ENCODE measurements at places on chromosomes 2 and 18.

DNA sequence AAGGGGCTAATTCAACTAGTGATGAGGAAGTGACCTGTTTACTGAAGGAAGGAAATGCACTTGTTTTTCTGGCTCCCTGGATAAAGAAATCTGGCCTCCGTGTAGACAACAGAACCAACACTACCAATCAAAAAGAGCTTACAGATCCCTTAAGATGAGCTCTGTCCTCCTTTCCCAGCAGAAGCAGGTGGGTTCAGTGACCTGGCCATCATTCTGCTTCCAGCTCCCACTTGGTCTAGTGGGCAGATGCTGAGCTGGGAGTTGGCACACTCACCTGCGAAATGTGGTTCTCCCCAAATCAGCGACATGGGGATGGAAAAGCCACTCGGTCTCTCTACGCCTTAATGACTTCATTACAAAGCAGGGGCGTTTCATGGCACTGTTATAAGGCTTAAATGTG is 132.6 kb downstream of the AFF3 start:
- no peak for DNase-seq

DNA sequence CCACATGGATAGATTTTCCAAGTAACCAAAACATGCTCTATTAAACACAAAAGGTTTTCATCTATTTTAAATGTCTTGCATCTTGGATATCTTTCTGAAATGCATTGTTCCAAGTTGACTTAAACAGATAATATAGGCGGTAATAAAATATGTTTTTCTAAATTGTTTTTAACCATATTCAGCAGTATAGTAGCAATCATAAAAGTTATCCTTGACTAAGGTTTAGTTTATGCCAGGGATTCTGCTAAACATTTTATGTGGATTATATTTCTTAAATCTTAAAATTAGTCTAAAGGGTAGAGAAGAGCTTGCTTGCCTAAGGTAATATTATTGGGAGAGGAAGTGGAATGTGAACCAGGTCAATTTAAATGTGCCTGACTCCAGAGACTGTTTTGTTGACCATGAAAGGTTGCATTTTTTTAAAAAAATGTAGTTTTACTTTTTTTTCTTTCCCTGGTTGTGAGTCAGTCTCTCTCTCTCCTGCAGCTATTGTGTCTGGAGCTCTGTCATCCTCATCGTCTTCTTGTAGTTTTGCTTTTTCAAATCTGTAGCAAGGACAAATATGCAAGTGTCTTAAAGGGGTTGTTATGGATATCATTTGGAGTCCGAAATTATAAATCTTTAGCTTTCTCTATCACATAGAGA is 309.1 kb upstream of the COL3A1 start:
- no peak for DNase-seq

- no peak for DNase-seq
Measured at GRCh38 chr2:170307052-170307451, 129.1 kb downstream of the MYO3B start.

DNA sequence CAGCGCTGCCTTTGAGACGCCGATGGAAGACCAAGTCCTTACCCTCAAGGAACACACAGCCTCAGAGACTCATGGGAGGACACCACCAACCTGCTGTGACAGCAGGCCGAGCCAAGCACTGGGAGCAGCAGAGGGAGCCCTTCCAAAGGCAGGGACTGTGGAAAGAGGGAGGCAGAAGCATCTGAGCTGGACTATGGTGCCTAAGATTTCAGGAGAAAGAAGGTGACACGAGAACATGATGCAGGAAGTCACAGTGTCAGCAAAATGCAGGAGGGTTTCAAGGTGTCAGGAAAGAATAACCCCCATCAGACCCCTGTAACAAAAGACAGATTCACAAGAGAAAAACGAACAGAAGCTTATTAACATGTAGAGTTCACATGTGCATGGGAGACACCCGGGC is 24.2 kb upstream of the COX7A2L start:
- DNase-seq = no peak

DNA sequence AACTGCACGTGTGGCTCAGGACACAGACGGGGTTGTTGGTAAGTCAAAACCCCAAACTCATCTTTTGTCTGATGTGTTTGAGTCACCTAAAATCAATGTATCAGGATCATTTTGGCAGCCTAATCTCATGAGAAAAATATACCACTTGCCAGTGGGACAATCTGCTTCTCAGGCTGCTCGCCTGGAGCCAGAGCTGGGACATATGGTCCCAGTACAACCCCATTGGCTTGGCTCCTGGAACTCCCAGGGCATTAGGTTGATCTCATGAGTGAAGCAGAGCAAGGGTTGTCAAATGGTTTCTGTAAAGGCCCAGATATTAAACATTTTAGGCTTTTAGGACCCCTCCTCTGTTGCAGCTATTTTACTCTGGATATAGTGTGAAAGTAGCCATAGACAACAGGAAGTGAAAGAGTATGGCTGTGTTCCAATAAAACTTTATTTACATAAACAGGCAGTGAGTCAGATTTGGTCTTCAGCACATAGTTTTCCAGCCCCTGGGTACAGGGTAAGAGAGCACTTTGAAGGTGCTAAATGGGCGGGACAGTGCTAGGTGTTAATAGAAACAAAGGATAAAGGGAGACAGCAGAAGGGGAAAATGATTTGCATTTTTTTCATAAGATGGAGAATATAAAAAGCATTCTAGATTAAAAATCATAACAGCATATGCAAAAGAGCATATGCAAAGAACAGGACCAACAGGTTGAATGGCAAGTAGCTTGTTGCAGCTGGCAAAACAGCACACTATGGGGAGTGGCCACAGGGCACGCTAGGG is 290.8 kb downstream of the KCNS3 start:
- DNase-seq = no peak

GRCh38 chr2:240462707-240463273 is 27.3 kb downstream of the GPC1 start:
- DNase-seq = no peak

DNA sequence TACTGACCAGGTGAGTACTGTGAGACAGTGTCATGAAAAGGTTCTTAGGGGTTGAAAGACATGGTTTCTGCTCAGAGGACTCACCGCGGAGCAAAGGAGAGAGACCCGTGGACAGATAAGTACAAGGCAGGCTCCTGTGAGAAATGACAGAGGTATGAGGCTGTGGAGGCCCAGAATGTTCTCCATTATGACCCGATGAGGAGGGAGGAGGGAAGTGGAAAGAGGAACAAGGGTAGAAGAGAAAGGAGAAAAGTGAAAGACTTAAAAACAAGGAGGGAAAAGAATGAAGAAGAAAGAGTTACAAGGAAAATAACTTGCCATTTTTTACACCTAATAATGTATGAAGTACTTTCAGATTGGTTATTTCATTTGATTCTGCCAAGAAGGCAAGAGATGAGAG is 29.8 kb downstream of the MAPRE3 start:
- DNase-seq = no peak

- DNase-seq = no peak
Measured at GRCh38 chr2:102489646-102490045, 16.6 kb downstream of the SLC9A4 start.

GRCh38 chr2:100862081-100862480 is 42.1 kb downstream of the NPAS2 start:
- no peak for DNase-seq

DNA sequence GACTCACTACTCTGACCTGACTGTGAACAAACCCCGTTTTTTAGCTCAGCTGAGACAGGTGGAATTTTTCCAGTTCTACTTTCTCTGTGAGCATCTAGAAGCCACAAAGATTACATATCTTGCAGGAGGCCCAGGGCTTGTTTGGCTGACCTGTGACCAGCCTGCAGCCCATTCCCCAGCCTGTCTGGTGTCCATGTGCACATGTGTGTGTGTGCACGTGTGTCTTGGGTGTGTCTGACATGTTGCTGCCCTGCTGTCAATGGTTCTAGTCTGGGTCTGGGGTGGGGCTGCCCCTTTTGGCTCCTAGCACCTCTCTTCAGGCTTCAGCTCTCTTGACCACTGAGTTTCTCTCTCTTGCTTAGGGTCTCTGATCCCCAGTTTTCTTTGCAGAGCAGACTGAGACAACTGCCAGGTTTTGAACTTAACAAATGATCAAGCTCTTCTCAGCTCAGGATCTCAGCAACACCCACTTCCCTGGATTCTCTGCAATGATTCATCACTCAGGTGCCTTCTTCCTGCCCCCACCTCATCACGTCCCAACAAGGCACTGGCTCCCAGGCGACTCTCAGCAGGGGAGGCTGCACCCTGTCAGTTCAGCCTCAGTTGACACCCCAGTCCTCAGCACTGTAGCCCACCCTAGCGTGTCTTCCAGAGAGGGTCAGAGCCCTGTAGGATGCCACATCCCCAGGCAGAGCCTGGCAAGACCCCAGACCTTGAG is 130.3 kb downstream of the CELF4 start:
- no peak for DNase-seq

GRCh38 chr2:172554352-172555271 is 1.3 kb upstream of the PDK1 start:
- DNase-seq = no peak

GRCh38 chr18:3422905-3423304 is 27.1 kb upstream of the TGIF1 start:
- no peak for DNase-seq

DNA sequence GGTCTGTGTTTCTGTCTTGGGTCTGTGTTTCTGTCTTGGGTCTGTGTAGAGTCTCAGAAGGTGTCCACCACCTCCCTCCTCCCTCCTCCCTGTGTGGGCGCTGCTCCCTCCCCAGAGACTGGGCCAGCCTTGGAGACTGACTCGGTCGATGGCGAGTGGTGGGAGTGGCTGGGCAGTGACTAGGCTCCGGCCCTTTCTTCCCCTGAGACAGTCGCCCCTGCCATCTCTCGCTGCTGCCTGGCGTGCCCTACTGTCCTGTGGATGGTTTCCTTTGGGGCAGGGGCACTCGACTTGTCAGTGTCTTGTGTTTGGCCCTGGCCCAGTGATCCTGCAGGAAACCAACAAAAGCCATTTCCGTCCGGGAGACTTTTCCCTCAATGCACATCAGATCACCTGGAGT is 215.8 kb downstream of the NDUFA10 start:
- DNase-seq = no peak

GRCh38 chr2:9646196-9647030 is 15.6 kb upstream of the YWHAQ start:
- DNase-seq = no peak

DNA sequence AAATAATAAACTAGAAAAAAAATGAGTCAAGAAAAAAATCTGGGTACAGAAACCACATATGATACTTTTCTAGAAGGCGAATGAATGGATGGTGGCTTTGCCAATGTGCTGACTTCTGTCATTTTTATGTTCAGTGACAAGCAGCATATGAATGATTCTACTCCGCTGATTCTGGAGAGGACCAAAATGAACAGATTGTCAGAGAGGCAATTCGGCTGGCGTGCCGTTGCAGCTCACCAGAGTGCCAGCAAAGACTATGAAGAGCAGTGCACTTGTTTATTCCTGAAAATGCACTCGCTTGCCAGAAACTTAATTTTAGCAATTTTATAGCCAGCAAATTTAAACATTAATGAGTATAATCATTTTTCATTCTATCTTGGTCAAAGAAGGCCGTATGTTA is 105.9 kb upstream of the NYAP2 start:
- DNase-seq = no peak

Data from T-helper 2 cell treated with Interferon-gamma antibody and Interleukin-4, amounts not matched to agents 5 μg/mL and 100 μg/mL, for 36 hours (primary cell).